ENCODE measurements at places on chromosomes 3 and 15.
A peak's percentile ranks its signal among the peaks of the same experiment; 100 is the strongest.

- no peaks in the 10 kb centered on the region for H3K36me3 ChIP-seq
- no peaks in the 10 kb centered on the region for H3K27me3 ChIP-seq
- no peak for DNase-seq
- no peak overlapping the region for H3K4me3 ChIP-seq
- no peaks in the 10 kb centered on the region for H3K4me1 ChIP-seq
Observed at GRCh38 chr3:175070946-175071345, 211.8 kb downstream of the NAALADL2 start.

- no peak for DNase-seq
- no peak overlapping the region for H3K27ac ChIP-seq
- H3K36me3 ChIP-seq, result no peaks in the 10 kb centered on the region
- H3K4me3 ChIP-seq, result no peak overlapping the region
Observed at GRCh38 chr3:128494367-128494650, 1.3 kb upstream of the GATA2 start.

- no peak for DNase-seq
- peaks cover 3% of the 10 kb centered on the region for H3K4me1 ChIP-seq
- no peaks in the 10 kb centered on the region for H3K36me3 ChIP-seq
- H3K27ac ChIP-seq, result peak overlapping the region; percentile 11
Observed at GRCh38 chr15:84946772-84947489, 34.7 kb upstream of the PDE8A start.

GRCh38 chr15:27123291-27123690 is 152.3 kb downstream of the GABRG3 start:
- no peaks in the 10 kb centered on the region for H3K36me3 ChIP-seq
- H3K27ac ChIP-seq, result no peak overlapping the region
- no peaks in the 10 kb centered on the region for H3K27me3 ChIP-seq
- no peak overlapping the region for H3K4me3 ChIP-seq
- DNase-seq, result no peak

- no peaks in the 10 kb centered on the region for H3K36me3 ChIP-seq
- peaks cover 4% of the 10 kb centered on the region for H3K4me1 ChIP-seq
- no peaks in the 10 kb centered on the region for H3K27me3 ChIP-seq
- H3K27ac ChIP-seq, result no peak overlapping the region
Observed at GRCh38 chr3:43034200-43034599, 55.1 kb downstream of the GASK1A start.

DNA sequence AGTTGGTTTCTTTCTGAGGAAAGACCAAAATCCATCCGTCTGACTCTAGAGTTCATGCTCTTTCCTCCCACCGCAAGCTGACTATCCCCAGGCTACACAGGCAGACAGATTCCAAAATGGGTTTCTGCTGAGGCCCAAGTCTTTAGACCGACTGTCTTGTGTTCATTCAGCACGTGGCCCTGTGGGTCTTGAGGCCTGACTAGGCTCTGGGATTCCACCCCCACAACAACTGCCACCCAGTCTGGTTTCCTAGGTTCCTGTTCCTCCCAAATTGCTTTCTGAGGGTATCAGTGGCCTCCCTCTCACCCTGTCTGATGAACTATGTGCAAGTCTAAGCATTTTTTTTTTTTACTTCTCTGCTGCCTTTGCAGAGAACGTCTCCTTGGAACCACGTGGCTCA is 67.7 kb downstream of the CYP19A1 start:
- H3K27ac ChIP-seq, result no peak overlapping the region
- H3K4me3 ChIP-seq, result no peak overlapping the region
- DNase-seq, result no peak
- H3K36me3 ChIP-seq, result no peaks in the 10 kb centered on the region

DNA sequence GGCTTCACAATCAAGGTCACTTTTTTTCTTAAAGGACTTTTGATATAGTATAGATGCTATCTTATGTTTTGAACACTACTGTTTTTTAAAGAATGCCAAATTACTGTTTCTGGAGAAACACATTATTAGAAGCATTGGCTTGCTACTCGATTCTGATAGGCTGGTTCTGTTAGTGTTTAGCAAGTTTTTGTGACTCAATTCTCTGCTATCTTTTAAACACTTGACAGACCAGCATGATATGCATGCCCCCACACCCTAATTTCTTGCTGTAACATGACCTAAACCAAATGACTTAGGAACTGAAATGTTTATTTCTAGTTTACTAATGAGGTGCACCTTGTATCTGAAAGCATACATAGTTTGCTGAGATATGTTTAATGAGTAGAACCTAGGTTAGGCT is 5.5 kb upstream of the IL20RB start:
- no peaks in the 10 kb centered on the region for H3K27me3 ChIP-seq
- no peak for DNase-seq
- no peak overlapping the region for H3K4me3 ChIP-seq
- peaks cover 4% of the 10 kb centered on the region for H3K36me3 ChIP-seq
- H3K4me1 ChIP-seq, result peaks cover 4% of the 10 kb centered on the region
- H3K27ac ChIP-seq, result no peak overlapping the region

GRCh38 chr3:189673535-189673934 is 42.3 kb downstream of the TP63 start:
- no peak for DNase-seq
- no peaks in the 10 kb centered on the region for H3K4me1 ChIP-seq
- H3K27me3 ChIP-seq, result no peaks in the 10 kb centered on the region
- H3K4me3 ChIP-seq, result no peak overlapping the region

- peaks cover 15% of the 10 kb centered on the region for H3K36me3 ChIP-seq
- no peaks in the 10 kb centered on the region for H3K4me1 ChIP-seq
- H3K4me3 ChIP-seq, result no peak overlapping the region
- H3K27me3 ChIP-seq, result peaks cover 2% of the 10 kb centered on the region
- peak; percentile 66 for DNase-seq
- no peak overlapping the region for H3K27ac ChIP-seq
Observed at GRCh38 chr3:185308126-185308754, 54.4 kb upstream of the EHHADH start.

- H3K36me3 ChIP-seq, result no peaks in the 10 kb centered on the region
- H3K4me1 ChIP-seq, result no peaks in the 10 kb centered on the region
- H3K27me3 ChIP-seq, result peaks cover 23% of the 10 kb centered on the region
Observed at GRCh38 chr15:70653426-70653825, 109.9 kb downstream of the UACA start.

DNA sequence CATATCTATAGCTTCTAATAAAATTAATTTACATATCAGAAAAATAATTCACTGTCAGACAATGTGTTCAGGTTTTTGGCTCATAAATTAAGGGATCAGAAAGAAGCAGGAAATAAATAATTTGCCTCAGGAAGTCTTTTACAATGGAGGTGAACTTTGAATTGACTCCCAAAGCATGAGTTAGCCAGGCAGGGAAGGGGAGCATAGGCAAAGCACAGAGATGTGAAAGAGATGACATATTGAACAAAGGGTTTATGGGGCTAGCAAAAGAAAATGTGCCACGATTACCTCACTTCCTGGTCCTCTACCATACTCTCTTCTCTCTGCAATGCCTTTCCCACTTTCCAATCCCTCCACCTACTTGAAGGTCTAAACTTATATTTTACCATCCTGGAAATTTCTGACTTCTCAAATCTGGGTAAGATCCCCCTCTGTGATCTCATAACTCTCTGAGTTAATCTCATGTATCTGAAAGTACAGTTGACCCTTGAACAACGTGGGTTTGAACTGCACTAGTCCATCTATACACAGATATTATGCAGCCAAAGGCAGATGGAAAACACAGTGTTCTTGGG is 4.1 kb upstream of the HEXA start:
- no peak overlapping the region for H3K27ac ChIP-seq
- H3K4me1 ChIP-seq, result peaks cover 17% of the 10 kb centered on the region
- peaks cover 16% of the 10 kb centered on the region for H3K27me3 ChIP-seq
- H3K4me3 ChIP-seq, result no peak overlapping the region

GRCh38 chr3:184540777-184541681 is 20.6 kb upstream of the EPHB3 start:
- no peak overlapping the region for H3K27ac ChIP-seq
- H3K36me3 ChIP-seq, result no peaks in the 10 kb centered on the region
- peaks cover 5% of the 10 kb centered on the region for H3K4me1 ChIP-seq
- H3K27me3 ChIP-seq, result peaks cover 28% of the 10 kb centered on the region
- H3K4me3 ChIP-seq, result no peak overlapping the region

GRCh38 chr3:13083898-13084297 is 10.7 kb upstream of the IQSEC1 start:
- H3K36me3 ChIP-seq, result no peaks in the 10 kb centered on the region
- H3K4me3 ChIP-seq, result no peak overlapping the region
- no peak for DNase-seq
- H3K4me1 ChIP-seq, result peaks cover 25% of the 10 kb centered on the region
- H3K27ac ChIP-seq, result no peak overlapping the region

GRCh38 chr3:134287512-134287911 is 36.9 kb upstream of the RYK start:
- H3K4me1 ChIP-seq, result no peaks in the 10 kb centered on the region
- DNase-seq, result no peak
- H3K4me3 ChIP-seq, result no peak overlapping the region

DNA sequence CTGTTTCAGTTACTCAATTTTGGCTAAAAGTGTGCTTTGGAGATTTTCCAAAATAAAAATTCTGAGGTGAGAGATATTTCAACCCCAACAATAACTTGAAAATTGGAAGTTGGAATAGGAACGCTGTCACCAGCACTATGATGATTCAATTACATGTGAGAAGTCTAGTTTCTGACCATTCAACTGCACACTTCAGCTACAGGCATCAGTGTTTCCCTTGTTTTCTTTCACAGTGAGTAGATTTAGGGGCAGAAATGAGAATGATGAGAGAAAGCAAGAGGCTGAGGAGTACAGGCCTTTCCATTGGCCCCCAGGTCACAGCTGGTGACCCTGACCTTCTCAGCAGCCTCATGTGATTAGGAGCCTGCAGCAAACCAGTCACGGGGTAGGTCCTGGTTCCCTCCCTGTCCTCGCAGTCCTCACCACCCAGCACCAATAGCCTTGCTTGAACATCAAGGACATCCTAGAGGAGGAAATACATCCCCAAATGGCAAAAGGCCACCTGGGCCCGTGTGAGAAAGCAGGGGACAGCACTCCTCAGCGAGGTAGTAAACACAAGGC is 10.0 kb upstream of the FILIP1L start:
- H3K27ac ChIP-seq, result no peak overlapping the region
- no peaks in the 10 kb centered on the region for H3K36me3 ChIP-seq
- H3K4me3 ChIP-seq, result no peak overlapping the region
- H3K27me3 ChIP-seq, result no peaks in the 10 kb centered on the region
- peaks cover 6% of the 10 kb centered on the region for H3K4me1 ChIP-seq

DNA sequence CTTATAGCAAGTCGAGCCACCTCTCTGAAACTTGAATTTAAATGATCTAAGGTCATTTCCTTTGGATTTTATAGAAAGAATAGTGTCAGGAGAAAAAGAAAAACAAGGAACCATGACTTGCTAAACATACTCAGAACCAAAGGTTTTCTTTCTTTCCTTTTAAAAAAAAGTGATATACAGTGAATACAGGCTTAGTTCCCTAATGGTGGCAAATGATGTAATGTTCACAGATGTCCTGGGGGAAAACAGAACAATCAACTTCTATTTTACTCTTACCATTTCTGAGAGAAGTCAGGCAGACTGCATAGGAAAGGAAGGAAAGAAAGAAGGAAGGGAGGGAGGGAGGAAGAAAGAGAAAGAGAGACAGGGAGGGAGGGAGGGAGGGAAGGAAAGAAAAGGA is 56.5 kb downstream of the ST6GAL1 start:
- no peaks in the 10 kb centered on the region for H3K27me3 ChIP-seq
- H3K27ac ChIP-seq, result no peak overlapping the region
- H3K36me3 ChIP-seq, result peaks cover 56% of the 10 kb centered on the region
- peaks cover 2% of the 10 kb centered on the region for H3K4me1 ChIP-seq
- no peak for DNase-seq

GRCh38 chr15:61243983-61244593 is 15.0 kb upstream of the RORA start:
- H3K4me3 ChIP-seq, result no peak overlapping the region
- H3K36me3 ChIP-seq, result no peaks in the 10 kb centered on the region
- H3K27ac ChIP-seq, result no peak overlapping the region
- no peak for DNase-seq

GRCh38 chr3:175336406-175337133 is 477.4 kb downstream of the NAALADL2 start:
- H3K27ac ChIP-seq, result no peak overlapping the region
- H3K36me3 ChIP-seq, result no peaks in the 10 kb centered on the region
- no peaks in the 10 kb centered on the region for H3K4me1 ChIP-seq
- no peak overlapping the region for H3K4me3 ChIP-seq

GRCh38 chr3:83928391-83928790 is 1030.4 kb upstream of the CADM2 start:
- DNase-seq, result no peak
- no peak overlapping the region for H3K4me3 ChIP-seq
- no peaks in the 10 kb centered on the region for H3K27me3 ChIP-seq
- H3K36me3 ChIP-seq, result no peaks in the 10 kb centered on the region
- no peaks in the 10 kb centered on the region for H3K4me1 ChIP-seq

DNA sequence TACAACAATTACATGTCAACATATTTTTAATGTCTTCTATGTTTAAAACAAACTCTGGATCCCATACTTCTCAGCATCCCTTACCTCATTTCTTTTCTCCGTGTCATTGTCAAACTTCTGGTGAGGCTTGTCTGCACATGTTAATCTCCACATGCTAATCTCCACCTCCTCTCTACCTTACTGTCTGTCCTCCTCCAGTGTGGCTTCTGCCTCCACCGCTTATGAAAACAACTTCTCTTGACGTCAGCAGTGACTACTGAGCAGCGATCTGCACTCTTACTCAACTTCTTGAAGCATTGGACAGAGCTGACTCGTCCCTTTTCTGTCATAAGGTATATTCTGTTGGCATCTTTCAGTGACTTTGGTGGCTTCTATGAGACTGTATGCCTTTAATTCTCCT is 338.2 kb upstream of the THRB start:
- no peaks in the 10 kb centered on the region for H3K36me3 ChIP-seq
- H3K4me3 ChIP-seq, result no peak overlapping the region
- H3K4me1 ChIP-seq, result no peaks in the 10 kb centered on the region
- H3K27ac ChIP-seq, result no peak overlapping the region

DNA sequence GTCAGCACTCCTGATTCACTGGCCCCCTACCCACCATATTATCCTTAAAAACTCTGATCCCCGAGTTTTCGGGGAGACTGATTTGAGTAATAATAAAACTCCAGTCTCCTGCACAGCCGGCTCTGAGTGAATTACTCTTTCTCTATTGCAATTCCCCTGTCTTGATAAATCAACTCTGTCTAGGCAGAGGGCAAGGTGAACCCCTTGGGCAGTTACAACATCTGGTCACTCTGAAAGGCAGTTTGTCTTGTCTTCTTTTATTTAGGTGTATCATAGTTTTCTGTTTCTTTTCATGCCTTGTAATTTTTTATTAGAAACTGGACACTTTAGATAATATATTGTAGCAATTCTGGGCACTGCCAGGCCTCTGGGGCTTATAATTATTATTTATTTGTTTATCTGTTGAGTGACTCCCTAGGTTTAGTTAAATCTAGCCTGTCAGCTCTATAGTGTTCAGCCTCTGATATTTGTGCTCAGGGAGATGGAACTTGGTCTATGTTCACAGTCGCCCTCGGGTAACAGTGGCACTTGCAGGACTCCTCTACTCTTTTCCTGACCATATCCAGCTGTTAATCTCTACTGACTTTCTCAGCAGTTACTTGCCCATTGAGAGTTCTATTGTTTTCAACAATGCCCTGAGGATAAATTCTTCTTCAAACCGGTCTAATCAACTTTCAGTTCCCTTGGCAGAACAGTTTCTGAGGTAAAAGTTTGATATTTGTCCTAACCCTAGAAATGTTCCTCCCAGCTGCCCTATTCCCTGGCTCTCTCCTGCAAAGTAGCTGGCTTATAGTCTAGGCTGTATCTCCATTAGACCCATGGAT is 15.5 kb upstream of the PLAAT1 start:
- no peaks in the 10 kb centered on the region for H3K4me1 ChIP-seq
- DNase-seq, result no peak
- H3K36me3 ChIP-seq, result no peaks in the 10 kb centered on the region
- H3K27ac ChIP-seq, result no peak overlapping the region

All from activated CD8-positive, alpha-beta T cell treated with anti-CD3 and anti-CD28 coated beads, Interleukin-2, amount 10 ng/mL, durations not matched to agents 7 days and 5 days (primary cell).